Stimulated activated CD4-positive, alpha-beta T cell treated with anti-CD3 and anti-CD28 coated beads, TNF-alpha, amount 100 ng/mL, for 1 hour (primary cell): ENCODE measurements at places on chromosomes 13 and 19.

- no peak for DNase-seq
Measured at GRCh38 chr19:2355168-2356035, 4.7 kb upstream of the TMPRSS9 start.

GRCh38 chr19:47608969-47609905, at the start of gene BICRA:
TSS of gene BICRA (plus strand) at chr19:47609134. CDS start at chr19:47673575, 64,441 bp downstream.
- peak; percentile 55 for DNase-seq

- DNase-seq = no peak
Measured at GRCh38 chr13:44903574-44903985, 85.7 kb downstream of the NUFIP1 start.

DNA sequence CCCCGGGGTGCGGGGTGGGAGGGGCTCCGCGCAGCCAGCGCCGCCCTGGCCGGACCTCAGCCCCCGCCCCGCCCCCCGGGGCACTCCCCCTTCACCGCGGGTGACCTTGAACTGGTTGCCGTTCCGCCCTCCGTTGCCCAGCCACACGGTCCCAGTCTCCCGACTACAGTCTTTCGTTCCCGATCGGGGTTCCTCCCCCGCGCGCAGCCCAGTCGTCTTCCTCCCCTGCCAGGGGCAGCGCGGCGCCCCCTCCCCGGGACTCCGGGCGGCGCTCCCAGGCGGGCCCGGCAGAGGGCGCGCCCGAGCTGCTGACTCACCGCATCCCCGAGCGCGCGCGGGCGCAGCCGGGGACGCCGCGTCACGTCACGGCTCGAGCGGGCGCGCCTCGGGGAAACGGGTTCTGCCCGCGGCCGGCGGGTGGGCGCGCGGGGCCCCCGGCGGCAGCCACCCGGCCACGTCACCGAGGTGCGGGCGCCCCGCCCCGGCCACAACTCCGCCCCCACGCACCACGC, 459 bp downstream of the MIDN start:
- DNase-seq = peak; percentile 72
